Fibroblast of skin of right quadriceps (primary cell): ENCODE measurements at places on chromosomes 16 and 17.

GRCh38 chr16:73750639-73751038 is 546.0 kb upstream of the PSMD7 start:
- DNase-seq: no peak

- DNase-seq: peak; percentile 41
These were observed 45.8 kb upstream of the CDRT4 start for GRCh38 chr17:15513058-15513791.

GRCh38 chr16:53022374-53022773 is 30.3 kb downstream of the CHD9NB start:
- peak; percentile 42 for DNase-seq

DNA sequence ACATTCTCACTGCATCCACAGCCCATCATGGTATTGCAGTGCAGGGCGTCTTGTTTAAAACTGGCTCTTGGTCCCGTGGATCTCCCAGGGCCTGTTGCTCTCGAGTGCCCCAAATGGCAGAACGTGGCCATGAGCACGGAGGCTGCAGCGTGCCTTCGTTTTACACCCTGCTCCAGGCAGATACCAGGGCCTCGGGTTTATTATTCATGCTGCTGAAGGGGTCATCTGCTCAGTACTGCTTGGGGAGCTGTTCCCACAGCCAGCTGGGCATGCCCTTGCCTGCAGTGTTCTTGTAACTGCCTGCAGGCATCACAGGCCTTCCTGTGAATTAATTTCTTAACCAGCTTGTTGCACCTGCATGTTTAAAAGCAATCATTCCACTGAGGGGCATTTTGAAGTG is 129.7 kb upstream of the CHMP6 start:
- peak; percentile 28 for DNase-seq

GRCh38 chr17:17822616-17823015 is 14.2 kb downstream of the SREBF1 start:
- no peak for DNase-seq

DNA sequence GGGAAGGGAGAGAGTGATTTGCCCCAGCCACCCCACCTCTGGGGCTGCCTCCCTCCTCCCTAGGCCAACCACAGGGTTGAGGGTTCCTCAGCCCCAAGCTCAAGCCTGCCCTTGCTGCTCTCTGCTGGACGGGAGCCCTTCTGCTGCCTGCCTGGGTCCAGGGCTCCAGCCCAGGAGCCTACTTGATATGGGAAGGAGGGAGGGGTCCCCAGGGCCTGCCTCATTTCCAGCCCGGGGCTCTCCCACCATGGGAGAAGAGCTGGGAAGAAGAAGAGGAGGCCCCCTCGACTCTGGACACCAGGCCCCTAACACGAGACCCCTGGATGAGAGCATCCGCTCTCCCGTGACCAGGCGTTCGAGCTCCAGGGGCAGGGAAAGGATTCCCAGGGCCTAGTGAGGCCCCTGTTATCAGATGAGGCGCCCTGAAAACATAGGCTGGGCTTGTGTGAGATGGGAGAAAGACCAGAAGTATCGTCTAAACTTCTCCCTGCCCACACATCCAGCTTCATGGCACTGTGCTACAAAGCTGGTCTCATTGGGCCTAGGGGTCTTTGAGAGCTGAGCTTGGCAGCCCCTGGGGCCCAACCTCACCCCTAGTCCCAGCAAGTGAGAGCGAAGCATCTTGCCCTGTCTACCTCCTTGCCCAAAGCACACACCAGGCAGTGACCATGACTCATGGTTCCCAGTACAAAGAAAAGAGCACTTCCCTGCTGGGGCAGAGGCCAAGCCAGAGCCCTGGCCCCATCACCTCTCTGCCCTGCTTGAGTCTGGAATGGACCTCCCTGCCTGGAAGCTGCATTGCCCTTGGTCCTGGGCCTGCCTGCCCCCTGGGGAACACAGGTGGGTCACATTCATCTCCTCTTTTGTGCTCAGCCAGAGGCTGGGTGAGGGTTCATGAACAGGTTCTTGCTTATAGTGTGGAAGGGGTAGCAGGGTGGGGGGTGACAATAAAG is 987 bp downstream of the SLC16A5 start:
- DNase-seq: no peak

- DNase-seq: no peak
These were observed 17.1 kb upstream of the CRK start for GRCh38 chr17:1473170-1473569.

- no peak for DNase-seq
These were observed 33.8 kb downstream of the FOXK2 start for GRCh38 chr17:82553210-82553930.

GRCh38 chr16:4987580-4988374 is 29.6 kb downstream of the SEC14L5 start:
- no peak for DNase-seq
